Smooth muscle cell of trachea (primary cell): ENCODE measurements at places on chromosomes 2 and 18. TPM values are rescaled to one million over a fixed set of nuclear protein-coding genes. Genes with fewer than 3 reads are reported as not detected.

Gene GAREM2
- total RNA-seq, result 1.3 TPM in 2 replicates

Gene FOXD4L1
- 0.15 and 0.17 TPM in 2 replicates for total RNA-seq

Gene C2orf72
- 0.17 TPM in 1 of 2 replicates, not detected in the other for total RNA-seq

Gene KCNE4
- 13.4 and 21.2 TPM in 2 replicates for total RNA-seq

Gene RNF152
- total RNA-seq, result 9.2 and 14.7 TPM in 2 replicates

Gene TUBB8B
- total RNA-seq, result not detected in 2 replicates

Gene MEP1B
- 0.17 TPM in 1 of 2 replicates, not detected in the other for total RNA-seq

Gene ANKRD30B
- total RNA-seq, result 0.15 and 0.50 TPM in 2 replicates

Gene C2orf80
- not detected in 2 replicates for total RNA-seq

Gene C2orf42
- 22.8 and 36.2 TPM in 2 replicates for total RNA-seq

Gene PROM2
- total RNA-seq, result 0.29 and 0.83 TPM in 2 replicates

Gene BMP10
- total RNA-seq, result not detected in 2 replicates

Gene TMEM131
- total RNA-seq, result 36.4 and 50.5 TPM in 2 replicates
